NCI-H187 treated with DMSO at 0.1 percent for 48 hours (cell line): ENCODE measurements at places on chromosomes 2 and 18.

GRCh38 chr2:200399636-200400035, 93.1 kb downstream of the SPATS2L start:
- DNase-seq = no peak

GRCh38 chr2:50724837-50725236, 307.1 kb downstream of the NRXN1 start:
- no peak for DNase-seq

DNA sequence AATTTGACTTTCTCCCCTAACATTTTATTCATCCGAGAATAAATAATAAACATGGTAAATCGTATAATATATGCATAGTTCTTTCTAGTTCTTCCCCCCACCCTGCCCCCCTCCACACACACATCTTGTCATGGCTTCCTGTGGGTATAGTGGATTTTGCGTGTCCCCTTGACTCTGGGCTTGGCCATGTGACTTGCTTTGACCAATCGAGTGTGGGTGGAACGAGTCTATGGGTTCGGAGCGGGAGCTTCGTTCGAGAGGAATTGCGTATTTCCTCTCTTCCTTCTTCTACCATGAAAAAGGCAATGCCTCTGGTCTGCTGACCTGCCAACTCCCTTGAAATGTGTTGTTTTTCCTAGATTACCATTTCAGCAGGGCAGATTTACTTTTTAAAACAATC, 175.2 kb downstream of the LTBP1 start:
- no peak for DNase-seq

DNA sequence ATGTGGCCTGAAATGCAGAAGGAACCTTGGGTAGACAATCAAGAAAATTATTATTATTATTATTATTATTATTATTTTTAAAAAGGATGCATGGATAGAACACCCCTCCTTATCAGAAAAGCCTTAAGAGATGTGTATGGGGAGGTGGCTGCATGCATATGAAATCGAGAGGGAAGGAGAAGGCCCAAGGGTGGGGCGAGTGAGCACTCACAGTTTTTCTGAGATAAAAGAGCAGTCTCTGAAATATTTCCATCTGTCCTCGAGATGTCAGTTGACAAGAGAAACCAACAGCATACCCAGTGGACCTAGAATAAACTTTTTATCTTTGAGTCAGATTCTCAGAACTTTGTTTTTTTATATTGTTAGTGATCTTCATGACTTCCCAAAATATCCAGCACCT, 282.9 kb downstream of the GPD2 start:
- no peak for DNase-seq
